ENCODE measurements at places on chromosomes 2 and 18.
A peak's percentile ranks its signal among the peaks of the same experiment; 100 is the strongest.

DNA sequence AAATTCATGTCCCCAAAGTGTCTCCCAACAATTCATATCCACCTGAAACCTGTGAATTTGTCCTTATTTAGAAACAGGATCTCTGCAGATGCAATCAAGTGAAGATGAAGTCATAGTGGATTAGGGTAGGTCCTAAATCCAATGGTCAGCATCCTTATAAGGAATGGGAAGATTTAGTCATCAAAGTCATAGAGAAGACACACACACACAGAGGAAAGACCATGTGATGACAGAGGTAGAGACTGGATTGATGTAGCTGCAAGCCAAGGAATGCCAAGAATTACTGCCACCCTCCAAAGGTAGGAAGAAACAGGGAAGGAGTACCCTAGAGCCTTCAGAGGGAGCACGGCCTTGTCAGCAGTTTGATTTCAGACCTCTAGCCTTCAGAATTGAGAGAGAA is 17.7 kb downstream of the ADD2 start:
- DNase-seq: no peak

DNA sequence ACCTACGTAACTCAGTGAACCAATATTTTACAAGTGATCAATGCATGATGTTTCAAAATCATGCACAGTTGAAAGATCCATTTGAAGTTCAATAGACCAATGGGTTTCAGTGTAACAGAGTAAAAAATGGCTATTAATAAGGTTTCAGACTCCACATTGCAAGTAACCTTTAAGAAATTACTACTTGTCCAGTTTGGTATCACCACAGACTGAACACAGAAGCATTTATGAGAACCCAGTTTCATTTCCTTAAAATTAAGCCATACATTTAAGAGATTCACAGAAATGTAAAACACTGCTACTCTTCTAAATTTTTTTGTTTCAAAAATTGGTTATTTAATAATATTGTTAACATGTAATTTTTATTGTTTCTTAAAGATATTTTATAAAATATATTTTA is 98.9 kb upstream of the CHRNA1 start:
- peak; percentile 9 for DNase-seq

DNA sequence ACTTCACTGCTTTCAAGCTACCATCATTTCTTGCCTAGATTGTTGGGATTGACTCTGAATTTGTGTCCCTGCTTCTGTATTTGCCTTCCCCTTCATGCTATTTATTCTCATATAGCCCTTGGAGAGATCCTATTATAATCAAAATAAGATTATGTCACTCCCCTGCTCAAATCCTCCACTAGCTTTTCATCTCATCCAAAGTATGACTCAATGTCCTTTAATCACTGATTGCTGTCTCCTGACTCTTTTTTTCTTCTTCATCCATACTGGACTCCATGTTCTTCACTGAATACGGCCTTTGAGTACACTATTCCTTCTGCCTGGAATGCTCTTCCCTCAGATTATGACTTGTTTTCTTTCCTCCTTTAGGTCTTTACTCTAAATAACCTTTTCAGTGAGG is 5.0 kb downstream of the RBKS start:
- DNase-seq: no peak

DNA sequence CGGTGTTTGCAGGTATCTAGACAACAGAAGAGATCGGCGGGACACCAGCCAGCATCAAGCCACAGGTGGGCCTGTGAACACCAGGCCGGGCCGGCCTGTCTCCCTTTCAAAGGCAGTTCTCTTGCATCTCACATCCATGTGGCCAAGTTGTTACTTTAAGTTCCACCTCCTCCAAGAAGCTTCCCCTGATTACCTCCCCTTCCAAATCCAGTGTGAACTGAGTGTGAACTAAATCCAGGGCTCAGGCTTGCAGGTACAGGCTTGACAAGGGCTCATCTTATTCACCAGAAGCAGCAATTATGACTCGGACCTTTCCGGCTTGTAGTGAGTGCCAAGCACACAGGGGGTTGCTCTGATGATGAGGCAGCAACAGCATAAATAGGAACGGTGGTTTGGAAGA is 3.9 kb downstream of the CRACDL start:
- DNase-seq: no peak

DNA sequence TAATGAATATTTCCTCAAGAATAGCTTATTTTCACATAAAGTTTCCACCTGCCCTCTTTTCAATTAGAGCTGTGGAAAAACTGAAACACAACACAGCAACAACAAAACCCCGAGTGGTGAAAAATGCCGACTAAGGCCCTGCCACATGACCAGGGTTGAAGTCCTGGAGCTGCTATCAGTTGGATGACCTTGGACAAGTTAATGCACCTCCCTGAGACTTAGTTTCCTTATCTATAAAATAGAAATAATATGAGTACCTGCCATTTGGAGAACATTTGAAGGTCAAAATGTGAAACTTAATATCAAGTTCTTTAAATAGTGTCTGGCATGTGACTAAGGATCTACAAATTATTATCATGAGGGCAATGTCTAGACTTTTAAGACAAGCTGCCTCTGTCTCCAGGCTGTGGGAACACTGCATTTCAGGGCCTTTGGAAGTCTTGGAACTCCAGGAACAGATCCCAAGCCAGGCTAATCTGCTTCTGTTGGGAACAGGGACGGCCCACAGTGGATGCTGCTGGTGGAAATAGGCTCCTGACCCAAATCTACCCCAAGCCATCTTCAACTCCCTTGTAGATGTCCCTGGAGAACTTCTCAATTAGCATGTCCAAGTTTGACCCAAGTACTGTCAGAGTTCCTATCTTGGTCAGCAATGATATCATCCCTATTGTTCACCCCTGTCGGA is 42.0 kb upstream of the TRIB2 start:
- DNase-seq: no peak

DNA sequence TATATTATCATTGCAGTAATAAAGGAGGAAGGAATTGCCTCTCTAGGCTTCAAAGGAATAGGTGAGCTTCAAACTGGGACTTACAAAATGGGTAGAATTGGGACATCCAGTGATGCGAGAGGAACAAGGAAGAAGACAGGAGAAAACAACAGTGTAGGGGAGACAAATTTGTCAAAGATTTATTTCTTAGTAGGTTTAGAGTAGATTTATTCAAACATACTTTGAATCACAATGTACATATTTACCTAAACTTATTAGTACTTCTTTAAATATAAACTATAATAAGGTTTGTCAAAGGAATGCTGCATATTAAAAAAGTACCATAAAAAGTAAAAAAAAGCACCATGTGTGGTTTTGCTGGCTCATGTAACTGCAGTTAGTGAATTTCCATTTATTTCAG is 161.4 kb upstream of the CDH2 start:
- no peak for DNase-seq

- DNase-seq: no peak
Measured at GRCh38 chr2:95017836-95018235, 7.7 kb upstream of the MAL start.

DNA sequence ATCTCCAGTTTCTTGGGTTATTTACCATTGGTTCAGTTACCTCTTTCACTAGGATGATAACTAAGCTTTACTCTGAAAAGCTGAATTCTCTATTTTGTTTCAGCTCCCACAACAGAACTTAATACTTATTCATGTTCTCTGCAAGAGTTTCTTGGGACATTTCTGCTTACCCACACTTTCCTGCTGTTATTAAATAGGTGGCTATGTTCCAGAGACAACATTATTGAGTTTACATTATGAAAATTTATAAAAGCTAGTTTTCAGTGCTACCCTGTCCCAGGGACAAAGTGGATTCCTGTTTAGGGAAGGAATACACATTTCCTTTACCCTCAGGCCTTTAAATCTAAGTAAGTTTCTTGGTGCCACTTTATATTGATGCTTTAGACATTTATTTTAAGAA is 7.0 kb upstream of the GPD2 start:
- DNase-seq: no peak

DNA sequence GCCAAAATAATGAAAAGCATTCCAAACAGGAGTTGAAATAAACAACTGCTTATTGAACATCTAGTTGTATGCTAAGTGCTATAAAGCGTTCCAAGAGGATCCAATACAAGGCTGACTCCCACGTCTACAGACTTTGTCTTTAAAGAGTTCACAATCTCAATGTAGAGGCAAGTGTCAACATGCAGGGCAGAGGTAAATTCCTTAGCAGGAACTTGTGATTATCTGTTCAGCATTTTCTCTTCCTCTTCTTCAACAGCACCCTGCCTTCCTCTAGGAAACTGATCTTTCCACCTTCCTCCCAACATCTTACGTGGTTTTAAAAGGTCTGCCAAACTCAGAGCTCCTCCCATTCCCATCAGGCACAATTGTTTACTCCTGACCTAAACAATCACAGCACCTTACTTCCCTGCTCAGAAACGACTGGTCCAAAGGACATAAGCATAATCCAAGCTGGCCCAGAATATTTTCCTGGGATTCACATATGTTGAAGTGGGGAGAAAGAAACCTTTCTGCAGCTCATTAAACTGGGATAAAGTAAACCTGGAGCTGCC is 83.9 kb downstream of the ITSN2 start:
- DNase-seq: peak; percentile 44

GRCh38 chr2:26765475-26766200 is 1.6 kb downstream of the SLC35F6 start:
- no peak for DNase-seq

DNA sequence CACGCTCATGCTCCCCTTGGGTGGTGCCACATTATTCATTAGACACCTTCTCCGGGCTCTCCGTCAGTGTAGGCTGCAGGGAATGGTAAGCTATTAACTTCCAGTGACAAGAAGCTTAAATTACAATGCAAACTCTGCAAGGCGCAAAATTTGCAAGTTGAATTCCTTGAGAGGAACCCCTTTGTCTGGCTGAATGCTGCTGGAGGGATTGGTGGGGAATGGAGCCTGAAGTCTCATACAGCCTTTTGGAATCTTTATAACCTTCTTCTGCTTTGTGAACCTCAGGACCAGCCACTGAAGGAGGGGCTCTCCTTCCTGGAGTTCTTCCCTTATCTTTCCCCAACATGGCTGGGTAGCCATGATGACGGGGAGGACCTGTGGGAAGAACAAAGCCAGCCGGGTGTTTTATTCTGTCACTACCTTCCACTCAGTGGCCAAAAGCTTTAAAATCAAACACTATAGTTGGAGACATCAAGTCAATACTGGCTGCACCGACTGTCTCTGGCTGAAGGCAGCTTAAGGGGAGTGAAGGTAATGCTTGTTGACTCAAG is 220.9 kb upstream of the EPHA4 start:
- no peak for DNase-seq

DNA sequence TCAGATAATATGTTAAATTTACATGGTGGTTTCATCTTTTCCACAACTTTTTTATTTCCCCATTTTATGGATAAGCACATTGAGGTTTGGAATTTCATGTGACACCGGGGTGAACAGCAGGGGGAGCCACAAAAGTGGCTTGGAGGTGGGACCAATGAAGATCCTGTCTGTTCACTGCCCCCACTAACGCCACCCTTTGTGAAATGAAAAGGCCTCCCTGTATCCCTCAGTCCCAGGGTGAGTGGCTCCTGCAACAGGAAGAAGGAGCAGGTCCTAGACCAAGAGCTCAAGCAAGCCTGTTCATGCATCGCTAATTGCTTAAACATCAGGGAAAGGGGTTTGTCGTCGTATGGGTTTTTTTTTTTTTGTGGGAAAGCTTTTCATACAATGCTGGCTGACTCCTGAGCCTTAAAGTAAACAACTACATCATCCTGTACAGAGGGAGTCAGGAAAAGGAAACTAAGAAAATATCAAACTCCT is 267.8 kb upstream of the EPAS1 start:
- no peak for DNase-seq

- peak; percentile 85 for DNase-seq
Measured at GRCh38 chr18:60549338-60549960, 176.9 kb upstream of the MC4R start.

DNA sequence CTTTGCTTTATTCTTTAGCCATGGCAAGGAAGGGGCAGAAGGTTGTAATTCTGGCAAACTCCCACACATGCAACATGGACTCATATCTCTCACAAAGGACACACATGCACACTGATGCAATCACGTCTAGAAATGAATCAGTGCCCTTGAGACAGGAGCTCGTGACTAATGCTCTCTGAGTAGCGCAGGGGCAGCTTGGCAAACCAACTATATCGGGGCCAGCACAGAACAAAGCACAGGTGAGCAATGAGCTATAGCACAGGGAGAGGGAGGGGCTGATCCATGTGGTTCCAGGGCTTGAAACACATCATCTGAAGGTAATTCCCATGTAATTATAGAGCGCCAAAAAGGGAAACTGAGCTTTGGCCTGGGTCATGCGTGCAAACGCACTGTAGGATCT is 165.2 kb upstream of the KLF7 start:
- peak; percentile 98 for DNase-seq

GRCh38 chr2:101832114-101832513 is 134.6 kb downstream of the MAP4K4 start:
- DNase-seq: peak; percentile 11

DNA sequence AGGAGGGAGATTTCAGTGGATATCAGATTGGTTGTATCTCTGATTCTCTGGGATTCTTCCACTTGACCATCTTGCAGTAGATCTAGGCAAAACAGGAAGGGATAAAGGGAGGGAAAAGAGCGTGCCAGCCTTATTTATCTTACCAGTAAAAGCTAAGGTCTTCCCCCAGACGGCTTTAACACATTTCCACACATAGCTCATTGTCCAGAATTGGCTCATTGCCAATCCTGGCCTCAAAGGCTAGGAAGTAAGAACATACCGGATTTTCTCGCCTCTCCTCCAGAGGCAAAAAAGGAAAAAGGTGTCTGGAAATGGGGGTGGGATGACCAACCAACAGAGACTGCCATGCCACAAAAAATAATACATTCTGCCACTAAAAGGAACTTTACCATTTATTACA is 411.6 kb upstream of the NRP2 start:
- no peak for DNase-seq

DNA sequence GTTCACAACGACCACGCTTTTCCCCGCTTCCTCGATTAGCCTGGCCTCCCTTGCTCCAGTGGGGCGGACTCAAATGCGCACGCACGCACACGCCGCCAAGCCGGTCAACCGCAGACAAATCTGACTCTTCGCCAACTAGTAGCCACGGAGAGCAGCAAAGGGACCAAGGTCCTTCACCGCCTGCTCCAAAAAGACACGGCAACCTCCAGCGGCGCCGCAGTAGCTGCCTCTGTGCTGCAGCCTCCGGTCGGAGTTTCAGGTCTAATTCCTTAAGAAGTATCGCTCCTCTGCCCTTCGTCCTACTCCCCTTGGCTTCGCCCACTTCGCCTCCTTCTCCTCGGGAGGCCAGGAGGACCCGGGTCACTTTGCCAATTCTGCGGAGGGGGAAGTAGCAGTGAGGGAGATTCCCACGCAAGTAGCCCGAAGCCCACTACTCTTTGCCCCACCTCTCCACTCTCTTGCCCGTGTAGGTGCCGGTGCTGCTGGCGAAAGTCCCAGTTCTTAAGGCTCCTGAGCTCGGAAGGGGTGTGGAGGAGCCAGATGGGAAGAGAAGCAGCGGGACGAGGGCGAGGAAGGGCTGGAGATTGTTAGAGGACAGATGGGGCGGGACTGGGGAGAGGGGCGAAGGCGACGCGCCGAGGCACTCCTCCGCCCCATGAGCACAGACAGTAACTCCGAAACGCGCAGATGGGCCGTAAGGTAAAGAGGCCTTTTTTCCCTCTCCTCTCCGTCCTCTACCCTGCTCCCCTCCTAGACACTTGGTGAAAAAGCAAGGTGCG is 615 bp downstream of the AKAIN1 start:
- no peak for DNase-seq
